ENCODE measurements at places on chromosomes 3 and 15.

- DNase-seq, result no peak
Observed at GRCh38 chr15:101617390-101617965, 34.7 kb downstream of the TM2D3 start.

- no peak for DNase-seq
Observed at GRCh38 chr3:30915782-30916181, 21.3 kb upstream of the GADL1 start.

GRCh38 chr3:196166741-196167140, 44.5 kb downstream of the ZDHHC19 start:
- DNase-seq, result no peak

- no peak for DNase-seq
Observed at GRCh38 chr3:27452368-27453090, 31.7 kb downstream of the SLC4A7 start.

- DNase-seq, result no peak
Observed at GRCh38 chr3:189567322-189567721, 63.9 kb upstream of the TP63 start.

Measured in effector CD4-positive, alpha-beta T cell (primary cell).